ENCODE measurements at places on chromosomes 13 and 19.

DNA sequence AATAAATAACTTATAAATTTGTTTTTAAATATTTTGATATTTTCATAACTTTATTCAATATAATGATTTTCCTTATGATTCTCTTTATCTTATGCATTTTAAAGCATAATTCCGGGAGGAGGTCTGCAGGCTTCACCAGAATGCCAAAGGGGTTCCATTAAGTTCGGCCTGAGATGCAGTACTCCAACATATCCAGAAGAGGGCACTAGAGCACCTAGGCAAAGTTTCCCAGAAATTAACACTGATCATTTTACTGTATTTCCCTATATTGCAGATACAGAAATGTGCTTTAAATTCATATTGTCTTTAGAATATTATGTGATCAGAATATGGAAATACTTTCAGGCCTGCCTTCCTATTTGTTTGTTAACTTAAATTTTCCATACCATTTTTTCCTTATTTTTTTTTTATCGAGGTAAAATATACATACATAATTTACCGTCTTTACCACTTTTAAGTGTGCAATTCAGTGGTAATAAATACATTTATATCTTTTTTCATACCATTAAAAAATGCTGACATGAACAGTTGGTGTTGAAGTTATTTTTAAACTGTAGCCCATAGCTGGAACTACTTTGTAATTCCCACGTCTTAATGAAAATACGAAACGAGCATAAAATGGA lies 58.9 kb upstream of the TM9SF2 start:
- peak; percentile 50 for DNase-seq

- no peak for DNase-seq
These were observed 52.5 kb upstream of the UQCRFS1 start for GRCh38 chr19:29265436-29265835.

DNA sequence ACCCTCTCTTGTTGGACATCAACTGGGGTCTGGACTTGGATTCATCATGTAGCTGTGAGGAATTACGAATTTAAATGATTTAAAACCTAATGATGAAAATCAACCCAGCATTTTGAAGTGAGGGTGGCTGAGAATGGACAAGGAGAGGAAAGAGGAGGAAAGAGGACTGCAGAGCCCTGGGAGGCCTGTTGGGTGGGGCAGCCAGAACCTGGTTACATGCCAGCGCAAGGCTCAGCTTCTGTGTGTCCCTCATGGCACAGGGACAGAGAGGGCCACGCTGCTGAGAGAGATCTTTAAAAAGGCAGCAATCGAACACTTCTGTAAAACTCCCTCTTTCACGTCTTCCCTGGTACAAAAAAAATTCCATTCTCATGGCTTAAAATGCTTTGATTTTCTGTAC lies 292.7 kb downstream of the MYO16 start:
- no peak for DNase-seq

DNA sequence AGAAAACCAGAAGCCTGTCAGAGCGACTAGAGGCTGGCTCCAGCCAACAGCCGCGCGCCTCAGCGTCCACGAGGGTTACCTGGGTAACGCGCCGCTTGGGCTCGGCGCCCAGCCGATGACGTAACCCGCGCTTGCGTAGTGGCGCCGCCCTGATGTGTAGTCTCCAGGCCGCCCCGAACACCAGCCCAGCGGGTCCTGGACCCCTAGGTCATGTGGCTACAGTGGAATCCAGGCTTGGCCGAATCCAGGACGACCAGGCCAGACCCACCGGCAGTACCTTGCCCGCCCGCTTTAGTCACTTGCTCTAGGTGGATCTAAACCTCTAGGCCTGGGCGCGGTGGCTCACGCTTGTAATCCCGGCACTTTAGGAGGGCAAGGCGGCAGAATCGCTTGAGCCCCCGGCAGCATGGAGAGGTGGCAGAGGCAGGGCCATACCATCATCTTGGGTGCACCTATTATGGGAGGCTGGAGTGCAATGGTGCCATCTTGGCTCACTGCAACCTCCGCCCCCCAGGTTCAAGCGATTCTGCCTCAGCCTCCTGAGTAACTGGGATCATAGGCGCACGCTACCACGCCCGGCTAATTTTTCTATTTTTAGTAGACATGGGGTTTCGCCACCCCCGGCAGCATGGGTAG lies 7.2 kb upstream of the ZNF606 start:
- no peak for DNase-seq

- peak; percentile 83 for DNase-seq
These were observed 244.4 kb upstream of the MAB21L1 start for GRCh38 chr13:35720690-35721554.

DNA sequence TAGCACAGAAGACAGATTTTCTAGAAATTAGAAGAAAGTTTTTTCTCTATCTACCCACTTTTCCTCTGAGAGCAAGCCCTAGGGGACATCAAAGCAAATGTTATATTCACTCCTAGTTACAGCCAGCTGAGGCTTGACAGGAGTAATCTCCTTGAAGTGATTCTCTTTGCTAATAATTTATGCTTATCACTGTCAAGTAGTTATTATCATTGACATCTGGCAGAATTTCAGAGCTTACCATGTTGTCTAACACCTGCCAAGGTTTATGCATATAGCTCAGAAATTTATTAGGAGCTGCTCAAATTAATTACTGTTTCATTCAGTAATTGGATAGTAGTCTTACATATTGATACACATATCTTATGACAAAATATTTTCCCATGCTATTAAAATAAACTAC lies 465.9 kb upstream of the ATXN8OS start:
- DNase-seq = no peak

GRCh38 chr13:90889906-90890834 lies 457.3 kb upstream of the MIR17HG start:
- no peak for DNase-seq

- DNase-seq = peak; percentile 58
These were observed 671.6 kb downstream of the PCDH9 start for GRCh38 chr13:66558506-66558905.

Data from HEK293T (cell line).